ENCODE measurements at places on chromosomes 13 and 19.

DNA sequence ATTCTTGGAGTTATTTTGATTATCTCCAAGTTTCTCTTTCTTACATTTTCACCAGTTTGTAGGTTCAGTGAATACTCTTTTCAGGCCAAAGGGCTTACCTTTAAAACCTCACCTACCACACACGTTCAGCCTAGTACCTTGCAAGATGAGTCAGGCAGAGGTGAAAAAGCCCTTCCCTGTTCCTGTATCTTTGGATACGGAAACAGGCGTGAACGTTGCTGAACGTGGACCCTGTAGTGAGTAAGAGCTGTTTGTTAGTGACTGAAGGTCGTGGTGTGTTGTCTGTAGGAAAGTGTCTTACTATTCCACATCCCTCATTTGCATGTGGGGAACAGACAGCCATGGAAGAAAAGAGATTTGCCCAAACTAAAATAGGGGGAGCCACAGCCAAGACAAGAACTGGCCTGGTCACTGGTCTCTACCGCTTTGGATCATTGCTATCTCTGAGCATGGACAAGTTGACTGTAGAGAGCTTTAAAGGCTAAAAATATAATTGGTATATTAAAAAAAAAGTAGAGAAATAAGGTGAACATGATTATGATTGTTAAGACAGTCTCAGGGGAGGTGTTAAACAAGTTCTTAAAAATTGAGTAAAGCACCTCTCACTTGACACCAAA, 3.5 kb downstream of the CEBPG start:
- DNase-seq = no peak

DNA sequence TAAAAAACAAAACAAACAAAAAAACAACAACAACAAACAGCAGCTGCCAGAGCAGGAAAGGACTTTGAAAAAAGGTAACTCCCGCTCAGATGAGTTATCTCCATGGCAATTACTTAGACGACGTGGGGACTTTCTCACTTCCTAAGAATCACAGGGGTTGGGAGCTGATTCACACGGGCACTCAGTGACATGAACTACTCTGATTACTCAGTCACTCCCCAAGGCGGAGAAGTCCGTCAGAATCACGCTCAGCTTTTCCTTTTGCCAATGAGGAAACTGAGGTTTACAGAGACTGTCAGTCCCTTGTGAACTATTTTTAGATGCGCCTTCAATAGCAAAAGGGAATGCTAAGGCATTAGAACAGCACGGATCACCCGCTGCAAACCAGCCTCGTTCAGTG, 32.3 kb upstream of the MATK start:
- DNase-seq = no peak

DNA sequence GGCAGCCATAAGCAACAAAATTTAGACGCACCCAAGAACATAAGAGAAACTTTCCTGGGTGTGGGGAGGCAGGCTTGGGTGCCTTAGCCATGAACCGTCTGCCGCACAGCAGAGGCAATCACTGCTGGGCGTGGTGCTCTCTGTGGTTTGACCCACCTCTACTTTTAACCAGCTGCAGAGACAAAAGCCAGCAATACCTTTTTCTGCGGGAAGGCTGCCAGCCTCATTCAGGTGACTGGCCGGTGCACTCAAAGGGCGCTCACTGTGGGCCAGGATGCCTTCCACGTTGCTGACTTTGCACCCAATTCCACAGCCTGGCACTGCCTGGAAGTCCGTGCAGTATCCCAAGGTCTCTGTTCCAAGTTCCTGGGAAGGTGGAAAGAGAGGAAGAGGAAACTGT, 69.1 kb downstream of the ATP7B start:
- no peak for DNase-seq

GRCh38 chr13:39263033-39263432, 224.8 kb downstream of the NHLRC3 start:
- peak; percentile 18 for DNase-seq

DNA sequence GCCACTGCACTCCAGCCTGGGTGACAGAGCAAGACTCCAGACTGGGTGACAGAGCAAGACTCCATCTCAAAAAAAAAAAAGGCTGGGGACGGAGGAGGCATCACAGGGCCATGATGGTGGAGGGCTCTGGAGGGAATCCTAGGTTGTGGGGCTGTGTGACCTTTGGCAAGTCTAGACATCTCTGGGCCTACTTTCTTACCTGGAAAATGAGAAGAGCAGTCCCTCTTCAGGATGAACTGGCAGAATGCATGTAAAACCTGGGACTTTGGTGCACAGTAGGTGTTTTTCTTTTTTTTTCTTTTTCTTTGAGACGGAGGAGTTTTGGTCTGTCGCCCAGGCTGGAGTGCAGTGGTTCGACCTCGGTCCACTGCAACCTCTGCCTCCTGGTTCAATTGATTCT, 13.7 kb downstream of the CIB3 start:
- DNase-seq = no peak

GRCh38 chr19:7900401-7900870, 3.2 kb upstream of the MAP2K7 start:
- no peak for DNase-seq

- no peak for DNase-seq
These were observed 243.7 kb downstream of the DNAJC15 start for GRCh38 chr13:43266936-43267615.

- DNase-seq = no peak
These were observed 13.6 kb upstream of the FBXO17 start for GRCh38 chr19:38989066-38989605.

GRCh38 chr19:34676697-34677385, at the start of gene SCGB2B2:
Gene SCGB2B2 (minus strand): TSS chr19:34677159. CDS start chr19:34594563, 82,596 bp downstream.
- peak; percentile 94 for DNase-seq

DNA sequence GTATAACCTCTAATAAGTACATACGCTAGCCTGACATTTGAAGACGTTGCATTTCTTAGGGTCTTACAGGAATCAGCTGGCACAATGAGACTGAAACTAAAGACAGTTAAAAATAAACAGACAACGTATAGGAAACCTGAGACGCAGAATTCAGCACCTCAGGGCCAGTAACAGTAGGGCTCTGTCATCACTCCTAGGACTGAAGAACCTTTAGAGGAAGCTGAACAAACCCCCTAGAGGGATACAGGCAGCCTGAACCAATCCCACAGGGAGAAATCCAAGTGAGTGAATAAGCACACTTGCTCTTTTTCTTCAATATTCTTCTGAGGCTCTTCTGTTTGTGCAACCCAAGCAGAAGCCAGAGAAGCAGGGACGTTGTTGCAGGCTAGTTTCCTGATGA, 53.9 kb upstream of the KLHL1 start:
- no peak for DNase-seq

DNA sequence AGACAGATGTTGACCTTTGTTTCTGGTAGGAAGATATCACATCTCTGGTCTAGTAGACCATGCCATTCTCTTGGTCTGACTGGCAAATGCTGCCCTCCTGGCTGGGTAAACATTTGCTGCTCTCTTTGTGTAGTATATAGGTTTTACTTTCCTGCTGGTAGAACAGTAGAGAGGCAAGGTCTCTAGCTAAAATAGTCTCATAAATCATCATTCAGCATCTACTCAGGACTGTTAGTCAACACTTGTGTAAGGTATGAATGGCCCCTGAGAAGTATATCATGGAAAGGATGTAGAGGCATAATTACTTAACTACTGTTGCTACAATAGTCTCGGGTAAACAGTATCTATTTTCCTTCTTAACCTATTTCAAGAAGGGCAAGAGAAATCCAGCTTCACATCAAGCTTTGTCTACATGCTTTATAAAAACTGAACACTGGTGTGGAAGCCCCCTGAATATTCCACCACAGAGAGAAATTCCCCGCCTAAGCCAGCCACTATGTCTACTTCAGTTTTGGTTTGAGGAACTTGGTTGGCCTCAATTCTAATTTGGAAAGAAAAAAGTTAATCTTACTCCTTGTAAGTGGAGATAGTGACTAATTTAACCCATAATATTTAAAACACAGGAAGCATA, 18.4 kb upstream of the MYCBP2 start:
- DNase-seq = no peak

GRCh38 chr13:97110936-97111335, 111.2 kb upstream of the MBNL2 start:
- no peak for DNase-seq
